ENCODE measurements at places on chromosomes 5 and 9. TPM values are rescaled to one million over a fixed set of nuclear protein-coding genes. Genes with fewer than 3 reads are reported as not detected.

DNA sequence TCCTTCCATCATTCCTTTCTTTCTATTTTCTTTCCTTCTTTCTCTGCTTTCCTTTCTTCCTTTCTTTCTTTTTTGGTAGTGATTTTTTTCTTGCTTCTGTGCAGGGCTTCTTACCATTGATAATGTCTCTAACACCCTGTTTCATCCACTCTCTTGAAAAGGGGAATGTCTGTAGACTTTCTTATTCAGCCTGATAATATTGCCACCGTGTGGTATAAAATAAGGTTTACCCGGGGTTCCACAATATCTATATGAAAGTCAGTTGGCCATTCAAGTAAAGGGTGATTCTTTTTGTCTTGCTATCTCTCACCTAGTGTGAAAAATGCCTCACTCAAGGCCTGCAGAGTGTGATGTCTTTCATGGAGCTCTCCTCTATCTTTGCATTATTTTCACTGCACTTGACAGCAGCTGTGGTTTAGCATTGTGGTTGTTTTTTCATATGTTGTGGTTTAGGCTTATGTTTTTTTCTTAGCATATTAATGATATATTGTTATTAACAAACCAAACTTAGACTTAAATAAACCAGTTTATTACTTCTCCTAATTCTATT lies 153.9 kb downstream of the CSNK1G3 start:
- no peaks in the 10 kb centered on the region for H3K4me1 ChIP-seq
- no peak for DNase-seq
- no peaks in the 10 kb centered on the region for H3K27me3 ChIP-seq
- no peak overlapping the region for H3K27ac ChIP-seq
- H3K4me3 ChIP-seq, result no peak overlapping the region

DNA sequence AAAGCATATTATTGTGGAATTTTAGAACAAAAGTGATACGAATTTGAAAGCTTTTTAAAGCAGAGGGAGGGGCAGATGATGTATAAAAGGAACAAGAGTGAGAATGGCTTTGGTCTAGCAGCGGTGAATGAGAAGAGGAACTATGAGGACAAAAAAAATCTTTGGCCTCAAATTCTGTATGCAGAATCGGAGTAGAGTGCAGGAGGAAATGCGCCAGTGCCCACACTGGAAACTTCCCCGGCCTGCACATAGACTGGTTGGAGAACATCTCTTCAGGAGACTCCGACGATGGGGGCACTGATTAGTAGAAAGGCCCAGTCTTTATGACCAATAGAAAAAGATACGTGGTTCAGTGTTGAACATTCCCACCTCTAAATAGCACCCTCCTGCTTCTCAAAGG lies 51.3 kb downstream of the SLC46A2 start:
- H3K27me3 ChIP-seq, result no peaks in the 10 kb centered on the region
- DNase-seq, result no peak
- H3K27ac ChIP-seq, result no peak overlapping the region
- no peaks in the 10 kb centered on the region for H3K4me1 ChIP-seq
- H3K4me3 ChIP-seq, result no peak overlapping the region

GRCh38 chr9:129006328-129007034 lies 21.6 kb downstream of the SH3GLB2 start:
- no peak overlapping the region for H3K4me3 ChIP-seq
- no peaks in the 10 kb centered on the region for H3K4me1 ChIP-seq
- DNase-seq, result no peak
- no peaks in the 10 kb centered on the region for H3K27me3 ChIP-seq
- H3K36me3 ChIP-seq, result peaks cover 68% of the 10 kb centered on the region
- H3K27ac ChIP-seq, result peak overlapping the region; percentile 26

DNA sequence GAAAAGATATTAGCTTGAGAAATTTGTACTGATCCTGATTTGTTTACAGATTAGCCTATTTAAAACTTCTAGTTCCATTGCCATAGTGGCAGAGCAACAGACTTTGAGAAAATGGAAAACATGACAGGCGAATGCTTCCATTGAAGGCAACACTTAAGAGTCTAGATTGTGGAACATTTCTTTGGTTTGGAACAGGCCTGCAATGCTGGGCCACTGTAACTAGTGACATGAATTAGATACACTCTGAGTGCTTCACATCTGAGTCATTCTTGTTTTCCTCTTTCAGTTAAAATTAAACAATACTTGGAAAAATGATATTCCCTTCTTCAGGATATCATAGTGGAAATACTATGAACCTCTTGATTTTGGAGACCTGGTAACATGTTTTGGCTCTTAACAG lies 453.6 kb upstream of the TUSC1 start:
- no peak for DNase-seq
- H3K4me3 ChIP-seq, result no peak overlapping the region
- no peaks in the 10 kb centered on the region for H3K4me1 ChIP-seq
- no peak overlapping the region for H3K27ac ChIP-seq
- H3K27me3 ChIP-seq, result no peaks in the 10 kb centered on the region

The KCNIP1 gene
- 5.7 TPM for total RNA-seq

- no peaks in the 10 kb centered on the region for H3K36me3 ChIP-seq
- no peaks in the 10 kb centered on the region for H3K4me1 ChIP-seq
These were observed 47.3 kb upstream of the CTXN3 start for GRCh38 chr5:127601601-127602000.

- H3K4me3 ChIP-seq, result no peak overlapping the region
- H3K27me3 ChIP-seq, result no peaks in the 10 kb centered on the region
- no peak for DNase-seq
- no peak overlapping the region for H3K27ac ChIP-seq
These were observed 50.0 kb downstream of the RCL1 start for GRCh38 chr9:4842734-4843133.

DNA sequence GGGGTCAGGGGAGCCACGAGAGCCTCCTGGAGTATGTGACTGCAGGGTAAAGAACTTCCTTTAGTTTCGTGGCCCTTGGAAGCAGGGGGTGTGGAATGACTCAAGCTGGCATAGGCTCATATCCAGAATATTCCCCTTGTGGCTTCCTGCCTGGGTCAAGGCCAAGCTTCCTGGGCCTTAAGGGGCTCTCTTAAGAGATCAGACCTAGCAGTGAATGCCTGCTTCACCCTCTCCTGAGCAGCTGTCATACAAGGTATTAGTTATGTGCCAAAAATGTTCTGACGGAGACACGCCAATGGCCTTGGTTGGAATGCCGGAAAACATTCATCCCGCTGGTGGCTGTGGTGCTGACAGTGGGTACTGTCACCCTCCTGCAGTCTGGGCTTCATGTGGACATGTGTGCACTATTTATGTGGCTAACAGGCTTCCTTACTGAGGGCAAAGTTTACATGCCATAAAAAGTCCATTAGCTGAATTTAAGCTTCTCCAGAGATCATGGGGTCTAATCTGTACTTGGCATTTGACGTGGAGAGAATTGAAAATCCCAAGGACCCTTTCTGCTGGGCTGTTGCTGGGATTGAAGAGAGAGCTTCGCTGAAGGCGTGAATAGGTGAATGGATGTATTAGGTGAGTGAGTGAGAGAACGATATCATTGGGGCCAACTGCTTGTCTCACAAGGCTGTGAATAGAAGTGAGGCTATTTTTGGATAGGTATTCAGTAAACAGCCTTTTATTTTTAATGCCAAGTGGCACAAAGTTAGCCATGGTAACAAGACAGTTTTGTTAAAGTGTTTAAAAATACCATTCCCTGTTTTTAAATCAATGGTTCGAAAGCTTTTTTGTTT lies 156.8 kb downstream of the MACROH2A1 start:
- no peaks in the 10 kb centered on the region for H3K36me3 ChIP-seq
- H3K27me3 ChIP-seq, result peaks cover 15% of the 10 kb centered on the region
- DNase-seq, result peak; percentile 31
- no peaks in the 10 kb centered on the region for H3K4me1 ChIP-seq
- H3K27ac ChIP-seq, result no peak overlapping the region

DNA sequence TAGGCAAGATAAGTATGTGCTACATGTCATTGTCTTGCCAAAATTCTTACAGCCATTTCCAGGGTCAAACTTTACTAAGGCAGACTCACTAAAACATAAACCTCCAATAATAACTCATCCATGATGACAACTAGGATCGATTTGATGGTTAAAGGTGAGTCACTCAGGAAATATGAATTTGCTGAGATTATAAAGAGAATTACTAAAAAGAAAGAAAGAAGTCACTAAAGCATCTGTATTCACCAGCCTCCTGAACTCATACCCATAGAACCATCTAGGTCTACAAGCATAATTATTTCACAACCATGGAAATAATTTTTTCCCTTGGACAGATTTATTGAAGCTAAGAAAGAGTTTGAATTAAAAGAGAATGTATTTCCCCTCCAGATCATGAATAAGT lies 258.6 kb downstream of the TLE1 start:
- no peaks in the 10 kb centered on the region for H3K27me3 ChIP-seq
- DNase-seq, result no peak
- no peak overlapping the region for H3K27ac ChIP-seq
- no peak overlapping the region for H3K4me3 ChIP-seq

All from spleen (tissue), 13 donors.